Colonic mucosa (tissue), 4 donors: ENCODE measurements at places on chromosomes 1 and 21. TPM values are rescaled to one million over a fixed set of nuclear protein-coding genes. Genes with fewer than 3 reads are reported as not detected.

- DNase-seq: no peak
Observed at GRCh38 chr1:153670257-153670858, 435 bp downstream of the ILF2 start.

GRCh38 chr1:33435096-33435820 lies 4.4 kb upstream of the PHC2 start:
- no peak for DNase-seq

- no peak for DNase-seq
Observed at GRCh38 chr1:17958704-17959103, 148.9 kb upstream of the IGSF21 start.

DNA sequence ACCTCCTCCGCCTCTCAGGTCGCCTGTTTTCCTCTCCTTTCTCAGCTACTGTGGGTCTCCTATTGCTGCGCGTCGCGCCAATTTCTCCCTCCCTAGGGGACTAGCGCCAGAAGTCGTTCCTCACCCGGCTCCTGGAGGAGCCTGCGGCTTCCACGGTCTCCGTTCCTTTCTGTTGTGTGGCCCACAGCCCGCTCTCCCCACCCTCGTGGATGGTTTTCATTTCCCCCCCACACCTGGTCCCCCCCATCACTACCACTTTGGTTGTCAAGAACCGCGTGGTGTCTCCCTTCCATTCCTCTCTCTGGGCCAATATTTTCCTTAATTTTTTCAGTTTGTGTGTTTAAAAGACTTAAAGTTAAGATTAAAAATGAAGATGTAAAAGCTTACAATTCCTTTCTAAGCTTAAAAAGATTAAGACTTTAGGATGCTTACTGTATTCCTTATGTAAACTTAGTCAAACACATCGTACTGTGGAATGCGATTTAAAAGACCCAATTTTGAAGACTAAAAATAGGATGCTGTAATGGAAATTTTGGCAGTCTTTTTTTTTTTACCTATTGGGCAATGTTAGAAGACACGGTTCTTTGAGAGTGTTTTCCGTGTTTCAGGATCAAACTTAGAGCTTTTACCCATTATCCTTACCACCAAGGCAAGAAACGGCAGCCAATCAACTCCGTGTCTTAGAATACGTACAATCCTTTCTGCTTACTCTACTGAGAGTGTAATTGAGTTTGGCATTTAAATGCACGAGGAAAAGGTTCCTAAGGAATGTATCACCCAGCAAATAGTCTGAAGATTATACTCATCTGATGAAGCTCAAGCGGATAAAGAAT lies 773 bp downstream of the CNST start:
- no peak for DNase-seq

DNA sequence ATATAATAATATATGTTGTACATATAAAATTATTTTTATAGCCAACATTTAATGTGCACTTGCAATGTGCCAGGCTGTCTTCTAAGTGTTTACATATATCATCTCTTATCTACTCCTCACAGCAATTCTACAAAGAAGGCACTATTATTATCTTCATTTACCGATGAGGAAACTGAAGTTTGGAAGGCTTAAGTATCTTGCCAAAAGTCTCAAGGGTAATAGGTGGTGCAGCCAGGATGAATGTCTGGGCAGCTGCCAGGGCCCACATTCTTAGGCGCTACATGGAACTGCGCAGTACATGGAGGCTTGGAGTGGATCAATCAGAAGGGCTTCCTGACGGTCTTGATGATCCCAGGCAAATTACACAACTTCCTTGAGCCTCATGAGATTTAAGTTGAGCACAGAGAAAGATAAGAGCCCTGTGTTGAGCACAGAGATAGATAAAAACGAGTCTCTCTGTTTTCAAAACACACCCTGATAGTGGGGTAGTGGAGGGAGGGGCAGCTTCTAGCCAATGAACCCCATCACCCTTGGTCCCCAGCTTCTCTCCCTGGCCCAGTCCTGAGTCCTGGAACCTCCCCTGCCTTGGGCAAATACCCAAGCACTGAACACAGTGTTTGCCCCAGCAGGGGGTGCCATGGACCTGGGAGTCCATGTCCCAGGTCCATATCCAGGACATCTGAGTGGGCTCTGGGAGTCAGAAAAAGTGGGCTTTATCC lies 9.2 kb downstream of the POU3F1 start:
- no peak for DNase-seq

DNA sequence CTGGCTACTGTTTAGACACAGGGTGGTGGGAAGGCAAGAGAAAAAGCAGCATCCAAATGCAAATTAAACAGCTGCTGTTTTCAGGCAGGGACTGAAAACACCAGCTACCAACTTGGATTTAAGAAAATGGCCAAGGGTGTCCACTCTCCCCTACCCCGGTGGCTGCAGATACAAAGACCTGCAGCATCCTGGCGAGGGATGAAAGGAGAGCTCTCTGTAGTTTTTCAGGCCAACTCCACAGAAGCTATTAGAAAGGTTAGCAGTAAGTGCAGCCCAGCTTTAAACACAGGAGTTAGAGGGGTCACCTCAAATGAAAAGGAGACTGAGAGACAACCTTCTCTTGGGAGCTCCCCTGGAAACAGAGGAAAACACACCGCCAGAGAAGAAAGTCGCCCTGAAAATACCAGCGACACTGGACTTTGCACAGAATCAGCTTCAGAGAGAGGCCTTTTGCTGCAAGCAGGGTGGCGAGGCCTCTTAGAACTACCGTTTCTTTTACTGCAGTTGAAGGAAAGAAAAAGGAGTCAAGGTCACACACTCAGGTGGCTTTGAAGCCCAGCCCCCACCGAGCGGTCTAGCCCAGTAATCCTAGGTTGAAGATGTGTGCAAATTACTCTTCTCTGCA lies 74.4 kb upstream of the TIAM1 start:
- no peak for DNase-seq

GRCh38 chr1:87983841-87984240 lies 655.2 kb downstream of the LMO4 start:
- DNase-seq: no peak

GRCh38 chr1:229817936-229818335 lies 191.9 kb downstream of the URB2 start:
- no peak for DNase-seq

DNA sequence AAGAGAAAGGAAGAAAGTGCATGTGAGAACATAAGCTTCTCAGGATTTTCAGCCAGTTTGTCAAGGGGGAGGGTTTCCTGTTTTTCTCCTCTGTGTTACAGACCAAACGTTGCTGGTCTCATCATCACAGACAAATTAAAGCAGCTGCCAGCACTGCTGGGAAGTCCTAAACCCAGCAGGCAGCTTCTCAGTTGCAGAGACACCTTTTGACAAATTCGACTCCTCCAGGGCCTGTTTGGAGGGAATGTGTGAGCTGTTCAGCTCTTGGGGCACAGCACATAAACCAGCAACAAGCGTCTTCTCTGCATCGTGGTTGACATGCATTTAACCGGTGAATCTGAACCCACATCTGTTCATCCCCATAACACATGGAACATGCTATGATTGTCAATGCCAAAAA lies 454.6 kb upstream of the RUNX1 start:
- DNase-seq: no peak

DNA sequence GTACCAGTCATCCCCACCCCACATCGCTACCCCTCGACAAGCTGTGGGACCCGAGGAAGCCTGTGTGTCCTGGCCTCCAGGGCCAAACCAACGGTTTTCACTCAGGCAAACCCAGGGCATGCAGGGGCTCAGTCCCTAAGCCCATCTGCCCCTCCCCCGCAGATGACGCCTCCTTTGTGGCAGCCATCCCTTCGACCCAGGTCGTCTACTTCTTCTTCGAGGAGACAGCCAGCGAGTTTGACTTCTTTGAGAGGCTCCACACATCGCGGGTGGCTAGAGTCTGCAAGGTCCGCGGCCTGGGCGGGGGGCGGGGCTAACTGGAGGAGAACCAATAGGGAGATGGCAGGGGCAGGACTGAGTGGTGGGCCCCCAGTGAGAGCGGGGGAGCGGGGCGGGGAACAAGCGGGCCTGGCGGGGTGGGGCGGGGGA lies 7.4 kb downstream of the SEMA4A start:
- peak; percentile 81 for DNase-seq

GRCh38 chr1:22717037-22717760 lies 6.6 kb downstream of the EPHB2 start:
- DNase-seq: peak; percentile 87

GRCh38 chr1:154973344-154974101 lies 958 bp upstream of the CKS1B start:
- peak; percentile 100 for DNase-seq

- DNase-seq: no peak
Observed at GRCh38 chr21:28074676-28075075, 918.0 kb downstream of the LTN1 start.

- no peak for DNase-seq
Observed at GRCh38 chr1:115710859-115711624, 57.5 kb downstream of the CASQ2 start.

- DNase-seq: peak; percentile 88
Observed at GRCh38 chr1:17596186-17596585, 56.7 kb downstream of the ARHGEF10L start.

DNA sequence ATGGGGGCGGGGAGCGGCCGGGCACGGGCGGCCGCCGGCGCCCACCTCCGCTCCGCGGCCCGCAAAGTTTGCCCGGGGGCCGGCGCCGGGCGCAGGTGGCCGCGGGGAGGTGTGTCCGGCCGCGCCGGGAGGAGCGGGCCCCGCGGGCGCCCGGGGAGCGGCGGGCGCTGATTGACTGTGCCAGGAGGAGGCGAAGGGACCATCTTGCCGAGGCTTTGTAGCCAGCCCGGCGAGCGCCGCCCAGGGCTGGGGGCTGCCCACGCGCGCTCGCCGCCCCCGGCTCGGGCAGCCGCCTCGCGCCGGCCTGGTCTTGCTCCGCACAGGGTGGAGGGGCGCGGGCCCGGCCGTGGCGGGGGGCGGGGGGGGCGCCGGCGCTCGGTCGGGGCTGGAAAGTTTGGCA lies 432 bp downstream of the EPHB2 start:
- no peak for DNase-seq

DNA sequence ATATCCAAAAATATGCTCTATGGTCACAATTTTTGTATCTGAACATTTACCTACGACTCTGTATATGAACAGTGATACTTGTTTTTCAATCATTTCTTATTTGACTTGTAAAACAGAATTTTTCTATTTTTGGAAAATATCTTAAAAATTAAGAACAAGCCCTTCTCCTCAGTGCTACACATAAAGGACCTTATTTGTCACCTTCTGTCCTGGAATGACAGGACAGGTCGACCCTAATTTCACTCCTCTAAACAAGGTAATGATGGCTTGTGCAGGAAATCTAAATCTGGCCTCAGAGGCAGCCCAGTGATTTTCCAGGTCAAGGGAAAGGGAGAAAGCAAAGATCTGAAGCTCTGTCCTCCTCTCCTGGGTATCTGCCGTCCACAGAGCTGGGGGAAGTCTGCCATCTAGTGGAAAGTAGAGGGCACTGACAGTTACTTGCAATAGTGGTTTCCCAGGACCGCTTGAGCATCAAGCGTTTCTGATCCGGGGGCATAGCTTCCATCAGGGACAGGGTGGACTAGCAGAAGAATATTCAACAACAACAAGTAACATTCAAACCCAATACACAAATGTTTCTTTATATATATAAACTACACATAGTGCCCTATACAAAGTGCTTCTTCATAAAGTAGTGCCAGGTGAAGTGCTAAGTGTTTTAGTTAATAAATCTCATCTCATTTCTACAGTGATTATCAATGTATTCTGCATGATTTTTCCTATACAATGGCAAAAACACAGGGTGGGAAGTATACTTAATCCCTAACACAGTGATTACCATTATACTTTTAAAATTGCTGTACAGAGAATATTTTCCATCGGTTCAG lies 74.6 kb downstream of the SLC25A24 start:
- peak; percentile 63 for DNase-seq

DNA sequence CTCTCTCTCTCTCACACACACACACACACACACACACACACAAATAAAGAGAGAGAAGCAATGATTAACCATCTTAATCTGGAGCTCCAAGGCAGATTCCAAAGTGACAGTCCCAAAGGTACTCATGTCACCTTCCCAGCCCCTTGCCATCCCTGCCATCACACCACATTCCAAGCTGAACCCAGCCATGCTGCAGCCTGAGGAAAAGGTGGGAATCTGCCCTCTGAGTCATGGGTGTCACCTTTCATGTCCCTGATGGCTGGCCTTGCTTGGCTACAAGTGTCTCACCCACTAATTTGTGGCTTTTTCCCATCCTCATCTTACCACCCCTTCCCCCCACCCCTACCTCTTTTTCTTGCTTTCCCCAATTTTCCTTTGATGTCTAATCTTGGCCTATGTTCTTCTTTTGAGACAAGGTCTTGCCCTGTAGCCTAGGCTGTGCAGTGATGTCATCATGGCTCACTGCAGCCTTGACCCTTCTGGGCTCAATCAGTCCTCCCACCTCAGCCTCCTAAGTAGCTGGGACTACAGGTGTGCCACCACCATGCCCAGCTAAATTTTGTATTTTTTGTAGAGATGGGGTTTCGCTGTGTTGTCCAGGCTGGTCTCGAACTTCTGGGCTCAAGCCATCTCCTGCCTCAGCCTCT lies 3.2 kb downstream of the ANXA9 start:
- no peak for DNase-seq

DNA sequence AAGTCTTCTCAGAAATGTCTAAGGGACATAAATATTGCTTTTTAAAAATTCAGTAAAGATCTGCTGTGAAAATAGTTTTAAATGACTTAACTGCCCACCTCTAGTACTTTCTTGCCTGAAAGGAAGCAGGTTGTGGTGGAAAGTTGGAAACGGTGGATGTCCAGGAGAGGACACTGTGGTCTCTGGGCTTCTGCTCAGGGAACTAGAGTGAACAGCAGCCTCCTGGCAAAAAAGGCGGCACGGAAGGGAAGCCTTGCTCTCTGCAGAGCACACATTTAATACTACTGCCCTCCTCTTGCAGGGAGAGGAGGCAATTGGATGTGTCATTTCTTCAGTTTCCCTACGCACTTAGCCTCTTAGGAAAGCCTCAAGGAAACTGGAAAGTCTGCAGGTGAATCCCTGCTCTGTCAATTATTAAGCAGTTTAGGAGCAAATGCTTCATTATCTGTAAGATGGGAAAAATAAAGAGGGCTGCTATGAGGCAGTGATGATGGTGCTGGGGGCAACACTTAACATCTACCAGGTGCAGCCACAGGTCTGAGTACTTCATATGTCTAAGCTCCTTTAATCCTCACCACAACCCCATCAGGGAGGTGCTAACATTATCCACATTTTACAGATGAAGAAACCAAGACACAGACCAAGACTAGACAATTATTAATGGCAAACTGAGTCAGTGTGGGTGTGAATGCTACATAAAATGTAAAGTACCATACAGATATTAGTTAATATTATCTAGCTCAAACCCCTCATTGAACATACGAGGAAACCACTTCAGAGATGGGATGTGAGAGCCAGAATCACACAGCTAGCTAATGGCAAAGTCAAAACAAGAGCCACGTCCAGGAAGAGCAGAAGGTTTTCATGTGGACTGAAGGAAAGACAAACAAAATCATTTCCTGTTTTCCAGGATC lies 108.9 kb upstream of the ADAR start:
- DNase-seq: no peak

TNNT2 gene
- 4.2 TPM for total RNA-seq

PGBD5 gene
- total RNA-seq: 6.4 TPM

FCRL6 gene
- not detected for total RNA-seq

ATF6 gene
- 19.6 TPM for total RNA-seq

BARHL2 gene
- not detected for total RNA-seq

SPRR2A gene
- not detected for total RNA-seq
